Hematopoietic multipotent progenitor cell treated with erythropoietin and hydrocortisone succinate and interleukin-3 and kit ligand, for 8 days (in vitro differentiated cells): ENCODE measurements at places on chromosomes 7 and 10.
A peak's percentile ranks its signal among the peaks of the same experiment; 100 is the strongest.

DNA sequence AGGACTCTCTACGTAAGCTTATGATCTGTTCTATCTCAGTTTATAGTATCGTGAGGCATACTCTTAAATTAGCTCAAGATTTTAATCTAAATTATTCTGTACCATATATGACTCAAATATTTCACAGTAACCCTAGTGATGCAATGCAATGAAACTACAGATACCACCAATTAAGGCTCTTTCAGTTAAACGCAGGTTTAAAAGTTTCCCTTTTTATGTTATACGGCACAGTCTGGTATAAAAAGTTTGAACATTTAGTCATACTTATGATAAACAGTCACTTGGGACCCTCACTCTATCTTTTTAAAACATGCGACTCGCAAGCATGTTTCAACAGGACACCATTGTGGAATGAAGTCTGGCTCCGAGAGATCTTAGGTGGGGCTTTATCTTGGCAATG, 107.2 kb downstream of the CDK6 start:
- no peak for DNase-seq

GRCh38 chr10:32347363-32348022, 535 bp upstream of the EPC1 start:
- DNase-seq = peak; percentile 27

GRCh38 chr7:5478568-5479430, 55.2 kb upstream of the TNRC18 start:
- peak; percentile 42 for DNase-seq

DNA sequence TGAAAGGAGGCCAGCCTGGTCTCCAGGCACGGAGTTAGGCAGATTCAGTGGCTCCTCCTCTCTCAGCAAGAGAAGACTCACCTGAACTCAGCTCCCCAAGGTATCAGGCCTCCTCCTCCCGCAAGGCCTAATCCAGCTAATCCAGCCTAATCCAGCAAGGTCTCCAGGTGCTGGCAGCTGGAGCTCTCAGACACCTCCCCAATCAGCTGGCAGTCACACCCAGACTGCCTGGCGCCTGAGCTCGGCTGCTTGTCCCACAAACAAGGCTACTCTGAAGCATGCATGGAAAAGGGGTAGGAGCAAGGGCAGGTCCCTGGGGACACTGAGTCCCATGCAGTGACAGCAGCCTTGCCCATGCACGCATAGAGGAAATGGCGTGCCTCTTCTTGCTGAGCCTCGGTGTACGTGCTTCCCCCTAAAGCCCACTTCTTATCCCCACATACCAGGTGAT, 3.3 kb upstream of the OPN4 start:
- no peak for DNase-seq

DNA sequence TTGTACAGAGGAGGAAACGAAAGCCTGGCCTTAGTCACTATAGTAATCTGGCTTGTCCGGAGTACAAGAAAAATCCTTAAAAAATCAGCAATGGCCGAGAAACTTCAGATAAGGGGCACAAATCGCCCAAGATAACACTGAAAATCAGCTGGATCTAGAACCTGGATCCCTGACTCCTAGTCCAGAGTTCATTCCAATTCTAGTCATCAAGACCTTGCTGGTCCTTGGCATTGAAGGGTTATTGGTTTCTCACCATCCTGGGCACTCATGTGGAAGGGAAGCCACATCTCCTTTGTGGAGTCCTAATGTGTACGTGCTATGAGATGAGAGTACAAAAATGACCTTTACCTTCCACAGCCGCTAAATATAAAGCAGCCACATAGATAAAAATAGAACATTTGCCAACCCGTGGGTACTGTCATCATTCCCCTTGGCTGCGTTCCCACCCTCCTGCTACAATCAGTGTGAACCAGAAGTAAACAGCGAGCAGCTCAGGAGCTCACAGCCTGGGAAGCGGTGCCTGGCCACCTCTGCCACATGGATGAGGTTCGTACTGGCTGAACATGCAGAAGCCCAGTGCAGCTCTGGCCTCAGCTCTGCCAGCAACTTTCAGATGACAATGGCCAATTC, 116.0 kb upstream of the PDLIM1 start:
- DNase-seq = peak; percentile 70

DNA sequence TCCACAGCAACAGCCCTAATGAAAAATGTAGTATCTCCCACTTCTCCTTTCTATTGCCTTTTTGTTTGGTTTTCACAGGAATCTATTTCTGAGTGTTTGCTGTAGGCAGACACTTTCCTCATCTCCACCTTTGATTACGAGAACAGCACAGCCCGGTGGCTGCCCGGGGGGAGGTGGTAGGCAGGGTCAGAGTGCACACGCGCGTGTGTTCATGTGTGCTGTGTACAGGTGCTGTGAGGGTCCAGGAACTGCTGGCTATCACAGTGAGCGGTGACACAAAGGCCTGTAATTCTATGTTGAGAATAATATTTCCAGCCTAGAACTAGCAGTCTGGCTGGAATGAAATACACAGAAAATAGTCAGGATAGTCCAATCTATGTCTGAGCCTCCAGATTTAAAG, 212.8 kb downstream of the ADARB2 start:
- no peak for DNase-seq

DNA sequence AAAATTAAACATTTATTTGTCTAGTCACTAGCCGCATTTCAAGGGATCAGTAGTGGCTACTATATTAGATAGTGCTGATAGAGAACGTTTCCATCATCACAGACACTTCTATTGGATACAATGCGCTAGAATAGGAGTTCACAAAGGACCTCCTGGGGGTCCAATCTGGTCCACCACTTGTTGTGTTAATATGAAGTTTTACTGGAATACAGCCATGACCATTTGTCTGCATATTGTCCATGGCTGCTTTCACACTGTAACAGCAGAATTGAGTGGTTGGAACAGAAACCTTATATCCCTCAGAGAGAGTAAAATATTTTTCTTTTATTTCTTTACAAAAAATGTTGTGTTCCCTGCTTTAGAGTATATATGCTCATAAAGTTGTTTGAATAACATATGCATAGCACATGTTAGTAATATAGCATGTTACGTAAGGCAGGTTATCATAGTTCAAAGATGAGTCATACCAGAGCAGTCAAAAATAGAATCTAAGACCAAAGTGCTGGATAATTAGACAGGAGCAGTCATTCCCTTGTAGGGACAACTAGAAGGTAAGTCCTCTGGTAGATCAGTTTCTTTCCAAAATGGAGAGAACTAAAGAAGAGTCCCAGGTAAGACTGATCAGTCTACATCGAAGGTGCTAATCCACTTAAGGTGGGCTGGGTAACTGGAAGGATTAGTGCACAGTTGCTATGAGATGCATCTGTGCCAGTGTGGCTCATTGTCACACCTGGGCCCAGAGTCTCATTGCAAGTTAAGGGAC, 14.9 kb downstream of the BZW2 start:
- DNase-seq = peak; percentile 50

DNA sequence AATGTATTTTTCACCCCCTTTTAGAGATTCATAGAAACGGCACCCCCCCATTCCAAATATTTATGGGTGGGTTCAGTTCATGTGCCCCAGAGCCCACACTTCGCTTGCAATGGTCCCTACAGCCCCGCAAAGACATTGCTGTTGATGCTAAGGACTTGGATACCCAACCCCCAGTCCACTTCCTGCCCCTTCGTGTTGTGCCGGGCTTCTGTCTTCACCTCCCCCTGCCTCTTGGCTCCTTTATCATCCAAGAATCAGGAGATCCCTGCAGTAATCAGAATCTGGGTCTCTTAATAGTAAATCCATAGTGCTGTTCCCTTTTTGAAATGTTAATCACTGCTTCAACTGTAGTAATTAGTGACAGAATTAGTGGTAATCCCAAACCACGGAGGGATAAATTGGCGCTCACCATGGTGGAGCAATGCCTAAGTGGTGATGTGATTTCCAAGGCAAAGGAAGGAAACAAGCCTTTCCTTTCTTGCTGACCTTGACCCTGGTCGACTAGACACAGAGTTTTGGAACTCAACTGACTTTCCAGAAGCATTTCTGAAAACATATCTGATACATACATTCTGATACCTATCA, 67.7 kb downstream of the HK1 start:
- DNase-seq = no peak

DNA sequence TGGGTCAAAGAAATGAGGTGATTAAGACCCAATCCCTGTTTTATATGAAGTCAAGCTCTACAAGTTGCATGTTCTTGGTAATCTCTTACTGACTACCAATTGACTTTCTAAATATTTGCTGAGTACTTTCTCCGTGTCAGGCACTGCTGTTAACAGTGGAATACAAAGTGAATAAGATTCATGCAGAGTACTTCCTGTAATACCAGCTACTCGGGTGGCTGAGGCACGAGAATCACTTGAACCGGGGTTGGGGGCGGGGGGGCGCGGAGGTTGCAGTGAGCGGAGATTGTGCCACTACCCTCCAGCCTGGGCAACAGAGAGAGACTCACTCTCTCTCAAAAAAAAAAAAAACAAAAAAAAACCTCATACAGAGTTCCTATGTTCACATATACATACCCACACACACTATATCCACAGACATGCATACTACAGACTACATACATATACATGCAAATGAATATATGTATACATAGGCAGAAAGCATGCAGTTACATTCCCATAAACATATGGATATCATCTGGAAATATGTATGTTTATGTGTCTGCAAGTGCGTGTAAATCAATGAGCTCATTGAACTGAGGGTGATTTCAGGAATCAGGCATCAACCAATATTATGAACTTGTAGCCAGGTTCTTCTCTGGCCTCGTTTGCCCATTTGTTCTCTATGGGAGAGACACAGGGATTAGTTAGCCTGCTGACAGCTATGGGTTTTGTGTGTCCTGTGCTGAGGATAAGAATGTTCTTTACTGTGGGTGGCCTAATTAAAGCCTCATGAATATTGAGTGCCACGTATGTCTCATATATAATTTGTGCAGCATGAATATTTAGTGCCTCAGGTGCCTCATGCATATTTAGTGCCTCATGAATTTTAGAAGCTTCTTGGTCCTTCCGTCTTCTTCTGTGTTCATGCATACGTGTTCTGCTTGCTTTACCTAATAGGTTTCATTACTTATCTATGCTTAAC, 73.9 kb downstream of the BICC1 start:
- DNase-seq = no peak

- DNase-seq = no peak
Measured at GRCh38 chr7:42045961-42046360, 191.0 kb downstream of the GLI3 start.

DNA sequence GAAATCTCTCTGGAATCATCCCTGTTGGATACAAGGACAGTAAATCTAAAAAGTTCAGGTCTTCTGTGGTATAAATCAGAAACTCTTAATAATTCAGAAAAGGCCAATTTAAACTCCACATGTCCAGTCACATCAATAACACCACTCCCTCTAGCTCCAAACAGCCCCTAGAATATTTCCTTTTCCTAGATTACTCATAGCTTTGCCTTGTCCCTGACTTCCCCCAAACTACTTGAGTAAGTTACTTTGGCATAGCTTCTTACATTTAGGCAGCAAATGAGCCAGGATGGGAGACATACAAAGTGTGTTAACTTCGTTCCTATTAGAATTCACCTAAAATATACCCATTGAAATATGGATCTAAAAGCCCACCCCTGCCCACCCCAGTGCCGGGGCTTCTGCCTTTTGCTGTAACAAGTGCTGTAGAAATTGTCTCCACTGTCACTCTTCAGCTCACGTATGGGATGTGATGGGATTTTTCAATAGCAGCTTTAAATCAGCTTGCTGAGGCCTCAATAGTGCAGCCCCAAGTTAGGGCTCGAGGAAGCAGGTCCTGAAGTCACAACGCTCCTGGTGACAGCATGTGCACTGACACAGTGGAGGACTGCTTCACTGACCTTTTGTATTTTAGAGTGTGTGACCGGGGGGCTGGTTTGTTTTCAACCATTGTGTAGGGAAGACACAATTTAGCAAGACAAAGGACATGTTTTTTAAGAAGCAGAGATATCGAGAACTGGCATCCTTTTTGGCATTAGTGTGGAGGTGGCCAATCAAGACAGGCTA, 218.2 kb upstream of the KMT2E start:
- no peak for DNase-seq
